ENCODE measurements at places on chromosomes 7 and 10.

DNA sequence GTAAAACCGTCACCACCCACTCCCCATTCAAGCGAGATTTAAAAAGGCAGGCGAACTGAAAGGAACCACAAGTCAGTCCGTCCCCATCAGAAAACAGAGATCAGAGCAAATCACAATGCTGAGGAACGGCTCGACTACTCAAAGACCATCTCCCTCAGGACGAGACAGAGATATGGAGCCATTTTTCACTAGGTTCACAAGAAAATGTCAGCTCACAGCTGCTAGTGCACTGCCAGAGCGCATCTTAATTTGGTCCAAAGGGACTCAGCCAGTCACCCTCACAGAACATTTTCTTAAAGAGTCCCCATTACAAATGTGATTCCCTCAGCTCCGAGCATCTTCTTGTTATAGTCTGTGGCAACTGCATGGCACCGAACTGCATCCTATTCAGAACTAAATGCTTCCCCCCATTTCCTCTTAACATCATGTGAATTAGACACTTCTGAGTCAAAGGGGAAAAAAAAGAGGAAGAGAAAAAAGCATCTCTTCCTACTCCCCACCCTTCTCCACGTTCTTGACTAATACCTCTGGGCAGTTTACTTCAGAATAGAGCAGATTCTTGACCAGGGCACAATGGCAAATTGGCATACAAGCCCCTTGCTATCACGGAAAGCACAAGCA is 683.9 kb downstream of the MAGI2 start:
- no peak for DNase-seq

GRCh38 chr7:106824458-106824857 is 40.6 kb upstream of the PIK3CG start:
- DNase-seq = no peak

GRCh38 chr7:20588678-20589077 is 26.8 kb upstream of the ABCB5 start:
- DNase-seq = no peak

GRCh38 chr10:111384556-111384955 is 307.7 kb downstream of the ADRA2A start:
- no peak for DNase-seq

DNA sequence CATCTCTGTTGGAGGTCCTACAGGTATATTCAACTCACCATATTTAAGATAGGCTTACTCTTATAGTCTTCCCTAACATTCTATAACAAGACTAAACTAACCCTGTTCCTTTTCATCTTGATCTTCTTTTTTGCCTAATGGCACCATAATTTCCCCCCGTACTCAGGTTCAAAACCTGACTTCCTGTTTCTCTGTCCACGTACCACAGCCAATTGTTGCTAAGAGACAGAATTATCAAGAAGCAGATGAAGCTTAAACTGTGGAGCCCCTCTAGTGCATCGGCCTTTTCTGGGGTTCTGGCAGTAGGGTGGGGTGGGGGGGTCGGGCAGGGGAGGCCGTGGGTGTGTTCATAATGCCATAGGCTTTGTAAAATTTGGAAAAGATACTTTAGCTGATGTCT is 109.2 kb downstream of the EVX1 start:
- no peak for DNase-seq

- no peak for DNase-seq
These were observed 304.2 kb downstream of the CDC14C start for GRCh38 chr7:49228426-49229098.

DNA sequence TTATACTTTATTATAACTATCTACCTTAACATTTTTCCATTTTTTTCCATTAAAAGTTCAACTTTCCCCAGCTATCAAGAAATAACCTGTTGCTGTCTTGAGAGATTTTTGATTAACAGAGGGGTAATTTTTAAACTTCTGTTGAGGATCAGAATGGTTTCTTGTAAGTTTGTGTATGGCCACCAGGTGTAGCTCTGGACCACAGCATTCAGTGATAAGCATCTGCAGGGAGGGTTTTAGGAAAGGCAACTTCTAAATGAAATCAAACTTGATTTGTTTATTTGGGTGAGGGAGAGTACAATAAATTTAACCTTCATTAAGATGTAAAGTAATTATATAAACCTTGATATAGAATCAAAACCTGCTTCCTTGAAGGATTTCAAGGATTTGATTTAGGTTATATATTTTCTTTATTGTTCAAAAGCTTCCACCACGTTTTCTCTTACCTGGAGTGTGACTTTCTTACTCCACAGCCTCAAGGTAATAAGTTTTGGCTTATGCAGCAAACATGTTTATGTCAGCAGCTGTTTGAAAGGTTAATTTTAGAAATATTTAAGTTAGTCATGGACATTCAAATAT is 153.3 kb downstream of the STK31 start:
- no peak for DNase-seq

DNA sequence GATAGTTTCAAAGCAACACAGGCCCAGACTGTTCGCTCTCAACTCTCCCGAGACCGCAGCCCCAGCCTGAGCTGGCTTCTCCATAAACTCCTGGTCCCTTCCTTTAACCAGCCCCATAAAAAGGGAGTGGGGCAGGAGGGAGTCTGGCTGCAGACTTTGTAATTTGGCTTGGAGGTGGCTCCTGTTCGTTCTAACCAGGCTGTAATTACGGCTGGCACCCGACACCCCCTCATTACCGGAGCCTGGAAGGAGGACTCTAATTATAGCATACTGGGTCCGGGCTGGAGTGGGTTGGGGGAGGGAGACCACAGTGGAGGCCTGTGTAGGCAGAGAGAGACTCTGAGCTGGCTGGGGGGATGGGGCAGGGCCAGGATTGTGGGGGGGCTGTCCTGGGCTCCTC is 49.7 kb downstream of the UNC5B start:
- no peak for DNase-seq

- DNase-seq = no peak
These were observed 6.1 kb downstream of the ZNF853 start for GRCh38 chr7:6621195-6622133.

DNA sequence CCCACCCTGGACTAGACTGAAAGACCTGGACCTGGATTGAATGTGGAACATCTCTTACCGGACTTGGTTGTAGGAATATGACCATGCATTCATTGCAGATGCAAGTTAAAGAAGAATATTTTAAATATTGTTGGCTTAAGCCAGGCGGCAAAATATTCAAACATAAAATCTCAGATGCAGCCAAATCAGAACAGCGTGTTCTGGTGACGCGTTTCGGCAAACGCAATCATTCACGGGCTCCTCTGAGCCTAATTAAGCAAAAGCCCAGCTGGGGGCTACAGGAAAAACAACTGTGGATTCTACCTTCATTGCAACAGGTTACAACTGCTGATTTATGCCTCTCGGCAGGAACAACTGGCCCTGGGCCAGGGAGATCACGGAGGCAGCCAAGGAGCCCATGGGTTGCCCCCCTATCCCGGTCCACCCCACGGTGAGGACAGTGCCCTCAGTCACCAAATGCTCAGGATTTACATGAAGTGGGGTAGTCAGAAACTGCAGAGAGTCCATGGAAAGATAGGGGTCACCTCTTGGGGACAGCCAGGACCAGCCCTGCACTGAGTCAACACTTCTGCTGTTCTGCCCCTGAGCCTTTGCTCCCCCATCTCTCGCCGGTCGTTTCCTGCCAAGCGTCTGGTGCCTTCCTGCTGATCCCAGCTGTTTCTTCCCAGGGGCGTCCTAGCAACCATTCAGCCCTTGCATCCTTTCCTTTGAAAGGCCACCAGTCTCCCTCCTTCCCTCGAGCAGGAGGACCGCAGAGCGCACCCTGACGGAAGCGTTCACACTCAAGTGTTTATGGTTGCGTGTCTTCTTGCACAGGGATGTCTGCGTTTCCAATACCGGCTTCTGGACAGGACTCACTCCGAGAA is 64.4 kb upstream of the SFMBT2 start:
- no peak for DNase-seq

GRCh38 chr7:91614431-91614830 is 266.1 kb downstream of the MTERF1 start:
- DNase-seq = no peak

- DNase-seq = no peak
These were observed 83.4 kb downstream of the MDFIC start for GRCh38 chr7:115005251-115005650.

Measured in activated CD4-positive, CD25-positive, alpha-beta regulatory T cell treated with anti-CD3 and anti-CD28 coated beads, Interleukin-2, amount 50 U/mL, for 16 hours (primary cell).